ENCODE measurements at places on chromosomes 13 and 19.

DNA sequence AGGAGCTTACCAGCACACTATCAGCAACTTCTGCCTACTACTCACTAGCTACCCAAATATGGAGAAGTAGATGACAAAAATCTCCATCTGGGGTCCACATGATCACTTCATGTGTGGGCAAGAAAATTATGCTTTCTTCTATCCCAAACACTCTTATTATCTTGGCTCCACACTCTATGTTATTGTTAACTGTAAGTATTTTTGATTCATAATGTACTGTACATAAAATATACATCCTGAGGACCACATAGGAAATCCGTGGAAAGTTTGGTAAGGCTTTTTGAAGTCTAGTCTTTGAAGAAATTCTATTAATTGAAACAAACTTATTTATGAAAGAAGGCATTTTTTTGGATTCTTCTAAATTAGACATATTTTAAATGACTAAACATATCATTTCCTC lies 378.8 kb downstream of the DACH1 start:
- no peak for DNase-seq

DNA sequence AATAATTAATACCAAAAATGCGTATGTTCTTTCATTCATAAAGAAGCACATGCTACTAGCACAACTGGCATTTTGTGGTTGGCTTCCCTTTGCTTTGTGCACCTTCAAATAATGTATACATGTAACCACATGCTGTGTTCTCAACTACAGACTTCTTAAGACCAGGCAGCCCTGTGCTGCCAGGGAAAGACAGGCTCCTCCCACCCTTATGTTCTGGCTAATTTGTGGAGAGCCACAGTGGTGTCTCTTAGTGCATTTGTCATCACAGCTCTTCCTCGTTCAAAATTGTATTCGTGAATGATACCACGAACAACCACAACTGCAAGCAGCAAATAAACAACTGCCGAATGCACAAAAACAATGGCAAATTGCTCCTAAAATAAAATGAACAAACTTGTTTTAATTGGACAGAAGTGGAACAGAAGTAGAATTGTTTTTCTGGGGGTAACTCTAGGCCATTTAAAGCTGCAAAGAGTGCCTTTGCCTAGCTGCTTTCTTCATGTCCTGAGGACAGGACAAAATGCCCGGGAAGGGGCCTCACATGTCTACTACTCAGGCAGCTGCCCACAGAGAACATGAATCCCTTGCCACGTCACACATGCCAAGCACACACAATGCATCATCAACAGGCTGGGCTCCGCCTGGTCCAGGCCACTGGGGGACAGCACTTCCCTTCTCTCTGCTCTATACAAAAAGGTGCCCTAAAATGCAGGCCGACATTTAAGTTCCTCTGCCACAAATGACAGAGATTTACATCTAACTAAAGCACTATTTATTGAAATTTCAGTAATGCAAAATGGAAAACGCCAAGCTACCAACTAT lies 21.7 kb downstream of the IRS2 start:
- DNase-seq: peak; percentile 19

DNA sequence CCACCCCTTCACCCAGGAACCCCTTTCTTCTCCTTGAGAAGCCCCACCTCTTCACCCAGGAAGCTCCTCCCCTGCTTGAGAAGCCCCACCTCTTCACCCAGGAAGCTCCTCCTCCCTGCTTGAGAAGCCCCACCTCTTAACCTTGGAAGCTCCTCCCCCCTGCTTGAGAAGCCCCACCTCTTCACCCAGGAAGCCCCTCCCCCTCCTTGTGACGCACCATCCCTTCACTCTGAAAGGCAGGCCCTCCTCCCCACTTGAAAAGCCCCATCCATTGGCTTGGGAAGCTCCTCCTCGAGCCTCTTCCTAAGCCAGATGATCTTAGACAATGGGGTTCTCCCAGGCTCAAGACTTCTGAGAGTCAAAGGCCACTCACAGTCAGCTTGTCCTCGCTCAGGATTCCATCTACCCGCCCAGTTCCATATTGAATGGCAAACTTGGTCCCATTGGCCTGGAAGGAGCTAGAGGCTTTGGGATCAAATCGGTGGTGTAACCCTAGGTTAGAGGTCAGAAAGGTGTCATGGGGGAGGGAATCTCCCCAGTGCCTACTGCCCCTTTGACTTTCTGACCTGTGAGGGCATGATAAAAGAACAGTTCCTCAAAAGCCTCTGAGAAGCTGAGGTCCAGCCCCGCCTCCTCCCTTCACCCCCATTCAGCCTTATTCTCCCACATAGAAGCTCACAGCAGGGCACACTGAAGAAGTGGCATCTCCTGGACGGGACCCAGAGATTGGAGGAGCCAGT lies 4.0 kb downstream of the NAPSA start:
- DNase-seq: peak; percentile 51

DNA sequence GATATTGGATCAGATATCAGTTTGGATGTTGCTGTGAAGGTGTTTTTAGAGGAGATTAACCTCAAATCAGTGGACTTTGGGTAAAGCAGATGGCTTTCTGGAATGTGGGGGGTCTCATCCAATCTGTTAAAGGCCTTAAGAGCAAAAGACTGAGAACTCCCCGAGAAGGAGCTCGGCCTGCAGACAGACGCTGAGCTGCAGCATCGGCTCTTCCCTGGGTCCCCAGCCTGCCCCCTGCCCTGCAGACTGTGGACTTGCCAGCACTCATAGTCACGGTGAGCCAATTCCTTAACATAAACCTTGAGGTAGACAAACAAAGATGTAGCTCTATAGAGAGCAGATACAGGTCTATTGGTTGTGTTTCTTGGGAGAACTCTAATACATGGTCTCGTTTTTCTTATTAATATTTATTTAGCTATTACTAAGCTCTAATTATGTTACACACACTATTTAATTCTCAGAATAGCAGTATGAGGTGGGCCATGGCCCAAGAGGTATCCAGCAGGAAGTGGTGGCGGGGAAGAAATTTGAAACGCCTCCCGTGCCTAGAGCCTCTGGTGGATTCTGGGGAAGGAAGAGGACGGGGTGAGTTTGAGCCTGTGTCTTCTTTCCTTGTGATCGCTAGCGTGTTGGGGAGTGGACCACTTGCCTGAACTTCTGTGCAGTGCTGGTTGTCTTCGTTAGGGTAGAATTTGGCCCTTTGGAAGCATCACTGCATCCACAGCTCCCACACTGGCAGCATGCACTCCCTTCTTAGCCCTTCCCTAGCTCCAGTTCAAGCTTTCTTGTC lies 305.3 kb downstream of the TEX29 start:
- DNase-seq: no peak

DNA sequence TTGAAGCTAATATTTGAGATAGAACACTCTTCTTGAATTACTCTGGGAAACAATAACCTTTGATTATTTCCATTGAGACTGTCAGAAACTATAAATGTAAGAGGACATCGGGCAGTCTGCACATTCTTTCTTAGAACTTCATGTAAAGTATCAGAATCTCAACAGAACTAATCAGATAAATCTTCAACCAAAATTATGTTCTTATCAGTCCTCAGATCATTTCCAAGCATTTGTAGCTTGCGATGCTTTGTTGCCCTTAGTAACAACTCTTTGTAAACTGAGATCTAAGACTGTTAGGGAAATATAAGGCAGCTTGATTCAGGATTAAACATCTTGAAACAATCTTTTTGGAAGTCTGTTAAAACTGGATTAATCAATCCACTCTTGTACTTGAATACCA lies 70.3 kb downstream of the FNDC3A start:
- no peak for DNase-seq

DNA sequence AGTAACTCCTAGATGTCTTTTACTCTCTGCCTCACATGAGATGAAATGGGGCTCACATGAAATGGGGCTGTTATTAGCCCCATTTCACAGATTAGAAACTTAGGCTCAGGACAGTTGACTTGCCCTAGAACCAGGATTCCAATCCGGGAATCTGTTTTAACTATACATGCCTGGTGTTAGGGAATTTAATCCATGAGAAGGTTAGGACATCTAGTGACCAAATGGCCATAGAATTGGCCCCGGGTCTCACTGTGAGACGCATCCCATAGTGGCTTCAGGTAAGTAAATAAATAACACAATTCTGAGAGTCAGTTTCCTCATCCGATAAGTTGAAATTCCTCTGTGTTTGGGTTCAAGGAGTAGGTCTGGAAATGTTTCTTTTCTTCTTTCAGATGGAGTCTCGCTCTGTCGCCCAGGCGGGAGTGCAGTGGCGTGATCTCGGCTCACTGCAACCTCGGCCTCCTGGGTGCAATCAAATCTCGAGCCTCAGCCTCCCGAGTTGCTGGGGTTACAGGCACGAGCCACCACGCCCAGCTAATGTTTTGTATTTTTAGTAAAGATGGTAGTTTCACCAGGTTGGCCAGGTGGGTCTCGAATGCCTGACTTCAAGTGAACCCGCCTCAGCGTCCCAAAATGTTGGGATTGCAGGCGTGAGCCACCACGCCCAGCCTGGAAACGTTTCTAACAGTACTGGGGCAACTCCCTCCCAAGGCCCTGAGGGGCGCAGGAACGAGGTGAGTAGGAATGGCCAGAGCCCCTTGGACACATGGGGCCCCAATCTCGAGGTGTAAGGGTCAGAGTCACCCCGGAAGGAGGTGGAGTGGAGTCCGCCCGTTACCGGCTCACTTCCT lies 1.2 kb upstream of the ZNF574 start:
- peak; percentile 20 for DNase-seq

DNA sequence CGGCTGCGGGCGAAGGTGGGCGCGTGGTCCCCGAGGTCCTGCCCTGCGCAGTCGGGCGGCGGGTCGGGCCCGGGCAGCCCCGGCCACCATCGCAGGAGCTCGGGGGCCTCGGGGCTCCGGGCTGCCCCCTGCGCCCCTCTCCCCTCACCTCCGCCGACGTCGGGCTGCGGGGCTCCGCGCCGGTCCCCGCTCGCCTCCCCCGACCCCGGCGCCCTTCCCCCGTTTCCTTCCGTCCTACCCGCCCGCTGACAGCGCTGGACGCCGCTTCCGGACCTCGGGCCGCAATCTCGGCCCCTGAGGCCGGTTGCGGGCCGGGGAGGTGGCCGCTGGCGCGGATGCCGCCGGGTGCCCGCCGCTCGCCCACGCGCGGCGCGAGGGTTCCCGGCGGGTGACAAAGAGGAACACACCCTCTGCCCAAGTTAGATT lies 720 bp downstream of the FARP1 start:
- DNase-seq: peak; percentile 8

GRCh38 chr19:39148939-39149529 lies 23.4 kb downstream of the PAK4 start:
- DNase-seq: no peak

DNA sequence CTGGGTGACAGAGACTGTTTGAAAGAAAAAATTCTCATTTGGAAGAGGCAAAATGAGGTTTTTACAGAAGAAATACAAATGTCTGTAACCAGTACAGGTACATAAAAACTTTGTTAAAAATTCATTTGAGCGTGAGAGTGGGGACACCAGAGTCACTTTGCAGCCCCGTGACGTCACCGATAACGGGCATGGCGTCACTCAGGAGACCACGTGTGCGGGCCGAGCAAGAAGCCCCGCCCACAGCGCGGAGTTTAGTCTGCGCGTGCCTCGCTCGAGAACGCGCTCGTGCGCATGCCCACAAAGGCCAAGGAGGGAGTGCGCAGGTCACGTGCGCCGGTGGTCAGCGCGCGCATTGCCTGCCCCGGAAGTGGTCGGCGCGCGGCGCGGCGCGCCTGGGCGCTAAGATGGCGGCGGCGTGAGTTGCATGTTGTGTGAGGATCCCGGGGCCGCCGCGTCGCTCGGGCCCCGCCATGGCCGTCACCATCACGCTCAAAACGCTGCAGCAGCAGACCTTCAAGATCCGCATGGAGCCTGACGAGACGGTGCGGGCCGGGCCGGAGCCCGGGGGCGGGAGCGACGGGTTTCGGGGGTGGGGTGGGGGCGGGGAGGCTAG lies at the start of gene RAD23A:
Gene RAD23A (plus strand): TSS at position 384 of the 613 bp plus-strand sequence. CDS start 87 bp downstream, at position 471.
- DNase-seq: peak; percentile 99
